Activated effector memory CD4-positive, alpha-beta T cell treated with Interleukin-2 at 50 U/mL for 16 hours (primary cell): ENCODE measurements at places on chromosomes 4 and X.

DNA sequence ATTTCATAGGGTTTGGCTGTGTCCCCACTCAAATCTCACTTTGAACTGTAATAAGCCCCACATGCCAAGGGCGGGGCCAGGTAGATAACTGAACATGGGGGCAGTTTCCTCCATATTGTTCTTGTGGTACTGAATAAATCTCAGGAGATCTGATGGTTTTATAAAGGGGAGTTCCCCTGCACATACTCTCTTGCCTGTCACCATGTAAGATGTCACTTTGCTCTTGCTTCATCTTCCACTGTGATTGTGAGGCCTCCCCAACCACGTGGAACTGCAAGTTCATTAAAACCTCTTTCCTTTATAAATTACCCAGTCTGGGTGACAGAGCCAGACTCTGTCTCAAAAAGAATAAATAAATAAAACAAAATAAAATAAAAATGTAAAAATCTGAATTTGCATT lies 95.9 kb downstream of the PDS5A start:
- no peak for DNase-seq

- no peak for DNase-seq
Measured at GRCh38 chr4:38752372-38752940, 30.3 kb downstream of the TLR10 start.

GRCh38 chr4:24489870-24490269 lies 94.5 kb downstream of the DHX15 start:
- DNase-seq, result no peak

DNA sequence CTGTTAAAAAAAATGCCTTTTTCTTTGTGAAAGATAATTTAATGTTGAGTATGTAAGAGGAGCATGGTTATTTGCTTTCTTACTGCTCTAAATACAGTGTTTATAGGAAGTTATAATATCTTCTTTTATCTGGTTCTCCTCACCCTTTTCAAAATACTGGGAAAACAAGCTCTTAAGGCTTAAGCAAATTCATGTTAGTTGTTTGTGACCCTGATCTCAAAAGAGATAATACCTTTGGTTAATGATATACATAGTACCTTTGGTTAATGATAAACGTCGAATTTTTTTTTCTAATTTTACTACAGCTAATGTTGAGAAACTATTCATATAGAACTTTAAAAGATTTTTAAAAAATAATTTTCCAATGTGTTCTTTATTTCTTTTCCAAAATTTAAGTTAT lies 180.1 kb downstream of the RAPGEF2 start:
- no peak for DNase-seq

GRCh38 chr4:174398728-174399127 lies 115.0 kb downstream of the CEP44 start:
- no peak for DNase-seq

DNA sequence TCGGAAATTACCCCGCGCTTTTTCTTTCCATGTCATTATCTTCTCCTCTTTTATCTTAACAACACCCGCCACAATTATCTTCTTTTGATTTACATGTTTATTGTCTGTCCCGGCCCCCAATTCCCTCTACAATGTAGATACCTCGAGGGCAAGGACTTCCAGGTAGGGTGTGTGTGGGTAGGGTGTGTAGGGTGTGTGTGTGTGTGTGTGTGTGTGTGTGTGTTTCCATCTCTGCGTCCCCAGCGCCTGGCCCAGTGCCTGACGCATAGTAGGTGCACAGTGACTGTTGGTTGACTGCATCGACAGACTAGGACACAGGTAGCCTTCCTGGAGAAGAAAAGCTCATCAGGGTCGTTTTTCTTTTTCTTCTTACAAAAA lies 103.1 kb downstream of the UCHL1 start:
- no peak for DNase-seq

- peak; percentile 4 for DNase-seq
Measured at GRCh38 chr4:56906489-56907393, 959 bp upstream of the REST start.

DNA sequence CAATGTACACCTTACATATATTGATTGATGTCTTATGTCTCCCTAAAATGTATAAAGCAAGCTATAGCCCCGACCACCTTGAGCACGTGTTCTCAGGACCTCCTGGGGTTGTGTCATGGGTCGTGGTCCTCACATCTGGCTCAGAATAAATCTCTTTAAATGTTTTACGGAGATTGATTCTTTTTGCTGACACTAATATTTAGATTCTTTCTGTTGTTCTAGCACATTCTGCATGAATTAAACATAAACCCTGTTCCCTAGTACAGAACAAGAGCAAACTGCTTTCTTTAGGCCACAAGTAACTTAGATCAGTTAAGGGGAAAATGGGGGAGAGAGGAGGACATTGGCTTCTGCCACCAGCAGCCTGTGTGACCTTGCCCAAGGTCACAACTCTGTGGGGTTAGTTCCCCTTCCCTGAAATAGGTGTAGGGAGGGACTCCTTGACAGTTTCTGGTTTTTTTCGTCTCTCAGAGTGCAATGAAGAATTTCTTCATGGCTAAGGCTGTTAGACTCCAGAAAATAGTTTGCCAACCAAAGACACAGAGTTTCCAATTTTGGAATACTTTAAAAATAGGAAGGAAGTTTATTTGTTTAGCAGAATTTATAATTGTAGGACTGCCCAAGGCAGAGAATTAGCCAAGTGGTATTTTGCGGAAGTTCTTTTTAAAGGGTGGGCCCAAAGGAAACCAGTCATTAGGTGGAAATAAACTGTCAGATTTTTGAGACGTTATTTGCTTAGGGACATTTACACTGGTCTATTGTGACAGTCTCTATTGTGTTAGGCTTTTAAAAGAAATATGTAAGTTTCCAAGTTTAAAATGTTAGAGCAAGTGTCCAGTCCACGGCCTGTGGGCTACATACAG lies 29.4 kb downstream of the PTTG2 start:
- no peak for DNase-seq

DNA sequence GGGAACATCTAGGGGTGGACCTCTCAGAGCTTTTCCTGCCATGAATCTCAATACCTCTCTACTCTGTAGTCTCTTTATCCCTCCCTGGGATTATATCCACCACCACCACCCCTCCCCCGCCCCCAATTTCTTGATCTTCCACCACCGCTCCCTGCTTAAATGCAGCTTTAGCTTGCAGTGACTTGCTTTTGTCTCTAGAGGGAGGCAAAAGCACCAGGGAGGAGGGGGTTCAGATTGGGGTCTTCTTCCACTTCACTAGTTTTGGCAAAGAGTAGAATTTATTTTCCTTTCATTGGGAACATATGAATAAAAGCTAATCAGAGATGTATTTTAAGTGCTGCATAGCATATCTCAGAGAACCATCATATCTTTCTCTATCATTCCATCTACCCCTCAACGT lies 5.5 kb downstream of the ARHGAP36 start:
- no peak for DNase-seq

DNA sequence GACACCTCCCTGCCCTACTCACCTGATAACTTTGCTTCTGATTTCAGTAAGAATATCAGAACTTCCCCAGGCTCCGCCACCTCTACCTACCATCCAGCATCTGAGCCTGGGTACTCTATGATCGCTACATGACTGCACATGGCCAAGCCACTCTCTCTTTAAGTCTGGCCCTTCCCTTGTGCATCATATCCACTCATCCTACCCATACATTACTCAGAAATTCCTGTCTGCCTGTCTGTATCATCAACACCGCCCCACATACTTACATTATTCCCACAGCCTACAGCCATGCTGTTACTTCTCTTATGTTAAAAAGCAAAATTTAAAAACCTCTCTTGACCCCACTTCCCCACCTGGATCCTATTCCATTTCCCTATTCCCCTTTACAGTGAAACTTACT lies 84.7 kb downstream of the SCD5 start:
- no peak for DNase-seq

GRCh38 chr4:173528378-173529321 lies 1.4 kb downstream of the HAND2 start:
- DNase-seq, result no peak

DNA sequence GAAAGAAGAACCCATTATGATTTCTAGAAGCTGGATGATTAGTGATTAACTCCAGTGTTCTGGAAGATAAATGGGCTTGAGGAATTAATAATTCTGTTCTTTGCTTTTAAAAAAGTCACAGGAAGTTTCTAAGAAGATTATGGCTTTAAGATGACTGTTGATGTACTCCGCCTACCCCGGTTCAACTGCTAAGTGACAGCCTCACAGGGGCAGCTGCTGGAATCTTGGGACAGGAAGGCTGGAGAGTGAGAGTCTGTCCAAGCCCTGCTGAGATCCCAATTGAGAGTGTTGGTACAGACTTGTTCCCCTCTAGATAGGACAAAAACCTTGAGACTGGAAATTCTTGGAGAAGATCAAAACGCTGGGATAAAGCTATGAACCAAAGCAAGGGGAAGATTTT lies 37.3 kb downstream of the NPY1R start:
- no peak for DNase-seq

DNA sequence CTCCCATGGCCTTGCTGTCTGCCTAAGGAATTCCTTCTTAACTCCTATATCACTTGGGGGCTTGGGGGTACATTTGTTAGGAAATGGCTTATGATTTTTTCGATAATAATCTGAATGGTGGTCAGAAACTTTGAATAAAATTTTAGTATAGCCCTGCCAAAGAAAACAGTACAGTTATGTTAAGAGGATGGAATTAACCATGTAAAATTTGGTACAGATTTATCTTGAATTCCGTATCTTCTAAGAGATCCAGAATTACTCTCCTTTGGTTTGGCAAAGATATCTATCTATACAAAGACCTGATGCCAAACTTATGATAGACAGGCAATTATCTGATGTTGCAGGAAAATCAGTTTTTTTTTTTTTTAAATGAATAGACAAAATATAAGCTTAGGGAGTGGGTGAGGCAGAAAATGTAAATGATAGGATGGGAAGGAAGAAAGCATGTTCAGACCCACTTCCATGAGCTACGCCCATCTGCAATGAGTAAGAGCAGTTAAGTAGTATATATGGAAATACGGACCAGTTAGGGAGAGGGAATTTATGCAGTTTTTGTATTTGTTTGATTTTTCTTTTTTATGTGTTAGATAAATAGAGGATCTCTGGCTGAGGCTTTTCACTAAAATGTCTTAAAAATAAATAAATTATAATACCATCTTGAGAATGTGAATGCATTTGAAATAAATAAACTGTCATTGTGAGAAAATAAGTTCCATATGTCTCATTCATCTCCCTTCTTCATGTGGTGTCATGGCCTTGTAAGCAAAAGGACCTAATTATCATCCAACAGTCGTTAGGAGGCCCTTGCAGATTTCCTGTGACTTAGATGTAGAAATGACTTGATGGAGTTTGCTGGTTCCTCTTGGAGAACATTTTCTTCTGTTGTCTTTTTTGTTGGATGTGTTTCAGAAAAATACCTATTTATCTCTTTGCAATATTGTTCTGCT lies 389.6 kb downstream of the ARHGAP24 start:
- DNase-seq, result no peak

- DNase-seq, result no peak
Measured at GRCh38 chr4:106367072-106367471, 1.5 kb downstream of the GIMD1 start.

GRCh38 chr4:70359115-70359661 lies 1.4 kb upstream of the SMR3A start:
- no peak for DNase-seq

- DNase-seq, result no peak
Measured at GRCh38 chr4:126899331-126899801, 733.4 kb upstream of the INTU start.

GRCh38 chrX:55026143-55026542 lies 4.6 kb downstream of the ALAS2 start:
- no peak for DNase-seq

- no peak for DNase-seq
Measured at GRCh38 chr4:88308587-88308986, 24.2 kb upstream of the PPM1K start.

GRCh38 chrX:133645977-133646718 lies 230.9 kb upstream of the GPC4 start:
- no peak for DNase-seq

GRCh38 chr4:163768014-163768413 lies 273.5 kb downstream of the TMA16 start:
- DNase-seq, result no peak

DNA sequence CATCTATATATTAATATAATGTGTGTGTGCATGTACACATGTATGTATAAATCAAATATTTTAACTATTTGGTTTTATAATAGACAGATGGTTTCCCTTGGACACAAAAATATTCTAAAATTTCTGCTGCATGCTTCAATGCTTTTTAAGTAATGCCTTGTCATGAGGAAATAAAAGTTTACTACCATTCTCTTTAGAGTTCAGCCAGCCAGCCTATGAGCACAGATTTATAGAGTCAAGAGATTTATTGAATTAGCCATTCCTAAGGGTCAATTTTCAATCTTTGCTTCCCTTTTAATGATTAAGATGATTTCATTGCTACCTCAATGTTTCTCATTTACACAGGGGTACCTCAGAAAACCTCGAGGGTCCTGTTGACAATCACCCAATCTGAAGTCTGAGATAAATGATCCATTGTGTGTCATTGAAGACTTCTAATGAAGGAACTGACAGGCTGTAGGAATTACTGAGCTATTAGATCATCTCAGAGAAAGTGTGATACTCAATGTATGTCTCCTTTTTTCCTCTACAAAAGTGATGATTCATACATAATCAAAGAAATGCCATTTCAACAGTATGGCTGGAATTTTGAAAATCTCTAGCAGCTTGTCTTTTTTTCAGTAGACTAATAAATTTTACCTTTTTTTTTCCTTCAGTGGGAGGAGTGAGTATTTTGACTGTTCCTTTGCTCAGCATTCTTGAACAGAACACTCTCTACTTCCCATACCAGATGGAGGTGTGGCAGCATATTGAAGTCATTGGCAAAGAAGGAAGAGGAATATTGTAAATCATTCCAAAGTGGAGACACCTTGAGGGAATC lies 222.6 kb upstream of the PCDH18 start:
- DNase-seq, result no peak

- DNase-seq, result no peak
Measured at GRCh38 chr4:167452922-167453430, 218.7 kb upstream of the SPOCK3 start.

DNA sequence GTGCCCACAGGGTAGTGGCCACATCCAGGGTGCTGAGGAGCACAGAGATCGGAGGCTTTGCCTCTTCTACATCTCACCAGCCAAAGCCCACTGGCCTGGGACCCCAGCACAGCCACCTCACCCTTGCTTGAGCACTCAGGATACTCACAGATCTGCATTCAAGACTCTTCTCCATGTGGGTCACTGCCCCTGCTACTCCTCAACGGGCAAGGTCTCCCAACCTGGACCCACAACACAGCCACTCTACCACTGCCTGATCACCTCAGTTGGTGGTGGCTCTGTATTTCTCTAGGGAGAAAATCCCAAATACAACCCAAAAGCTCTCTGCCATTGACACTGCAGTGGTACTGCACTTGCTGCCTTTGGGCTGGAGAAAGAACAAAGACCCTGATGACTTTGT lies 190.3 kb upstream of the KLHL4 start:
- no peak for DNase-seq
